ENCODE measurements at places on chromosomes 5 and 9.

- DNase-seq, result no peak
Observed at GRCh38 chr9:107049046-107049802, 186.3 kb downstream of the ZNF462 start.

GRCh38 chr9:111186021-111186530 lies 143.9 kb downstream of the OR2K2 start:
- no peak for DNase-seq

GRCh38 chr5:177520916-177521513 lies 4.3 kb upstream of the DDX41 start:
- DNase-seq, result no peak

- DNase-seq, result no peak
Observed at GRCh38 chr5:129241755-129242154, 147.2 kb downstream of the ISOC1 start.

DNA sequence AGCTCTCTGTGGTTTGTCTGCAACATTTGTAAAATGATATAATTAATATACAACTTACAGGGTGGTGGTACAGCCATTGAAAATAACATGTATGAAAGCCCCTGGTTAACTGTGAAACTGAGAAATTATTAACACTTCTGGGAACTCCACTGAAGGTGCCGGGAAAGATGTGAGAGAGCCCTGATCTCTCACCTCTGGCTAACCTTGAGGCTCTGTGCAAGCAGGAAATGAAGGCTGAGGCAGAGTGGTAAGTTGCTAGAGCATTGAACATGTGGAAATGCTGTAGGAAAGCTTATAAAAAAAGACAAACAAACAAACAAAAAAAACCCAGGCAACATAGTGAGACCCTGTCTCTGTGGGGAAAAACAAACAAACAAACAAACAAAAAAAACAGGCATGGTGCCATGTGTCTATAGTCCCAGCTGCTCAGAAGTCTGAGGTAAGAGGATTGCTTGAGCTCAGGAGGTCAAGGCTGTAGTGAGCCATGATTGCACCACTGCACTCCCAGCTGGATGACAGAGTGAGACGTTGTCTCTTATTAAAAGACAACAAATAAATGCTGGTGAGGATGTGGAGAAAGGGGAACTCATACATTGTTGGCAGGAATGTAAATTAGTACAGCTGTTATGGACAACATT lies 7.5 kb downstream of the CATSPER3 start:
- DNase-seq, result no peak

DNA sequence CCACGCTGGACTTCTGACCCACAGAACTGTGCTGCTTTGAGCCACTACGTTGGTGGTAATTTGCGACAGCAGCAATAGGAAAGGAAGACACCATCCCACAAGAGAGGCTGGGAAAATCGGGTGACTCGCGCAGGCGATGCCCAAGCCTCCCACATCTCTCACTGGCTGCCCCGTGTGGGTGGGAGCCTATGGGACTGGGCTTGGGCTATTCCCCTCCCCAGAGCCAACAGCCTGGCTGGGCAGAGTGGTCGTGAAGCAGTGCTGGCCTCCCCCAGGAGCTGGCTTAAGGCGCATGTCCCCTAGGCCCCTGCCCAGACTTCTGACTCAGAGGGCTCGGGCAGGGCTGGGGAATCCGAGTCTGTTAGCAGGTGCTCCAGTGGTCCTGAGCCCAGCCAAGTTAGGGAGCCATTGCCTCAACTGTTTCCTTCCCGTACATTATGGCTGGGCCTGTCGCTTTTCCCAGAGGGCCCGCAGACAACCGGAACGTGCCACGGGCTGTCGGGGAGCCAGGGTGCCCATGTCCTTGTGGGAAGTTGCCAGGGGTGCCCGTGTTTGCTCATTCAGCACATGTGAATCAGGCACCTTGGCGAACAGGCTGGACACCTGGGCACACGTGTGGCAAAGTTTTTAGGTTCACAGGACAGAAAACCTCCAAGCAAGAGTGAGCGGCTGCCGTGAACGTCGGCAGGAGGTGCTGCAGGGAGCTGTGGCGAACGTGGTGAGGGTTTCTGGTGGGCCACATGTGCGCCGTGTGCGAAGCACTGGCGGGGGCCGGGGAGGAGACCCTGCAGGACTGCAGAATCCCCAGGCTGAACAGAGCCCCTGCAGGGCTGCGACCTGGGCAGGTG lies 7.0 kb upstream of the RASGEF1C start:
- no peak for DNase-seq

DNA sequence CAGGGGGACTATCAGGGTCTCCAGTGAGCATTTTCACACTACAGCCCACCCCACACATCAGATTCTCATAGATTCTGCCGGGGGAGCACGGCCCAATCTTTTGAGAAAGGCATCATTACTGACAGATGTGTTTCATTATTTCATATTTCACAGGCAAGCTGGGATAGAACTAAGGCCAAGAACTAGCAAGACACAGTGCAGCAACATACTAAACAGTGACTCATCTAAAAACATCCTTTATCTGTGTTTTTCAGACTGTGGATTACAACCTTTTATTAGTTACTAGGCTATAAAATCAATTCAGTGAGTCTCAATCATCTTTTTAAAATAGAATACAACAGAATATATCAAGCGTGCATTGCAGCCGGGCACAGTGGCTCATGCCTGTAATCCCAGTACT lies 59.8 kb downstream of the CPLANE1 start:
- DNase-seq, result no peak

- no peak for DNase-seq
Observed at GRCh38 chr5:31433229-31433628, 98.7 kb downstream of the DROSHA start.

Data from WTC11 (cell line).